A172 (cell line): ENCODE measurements at places on chromosomes 3 and 15. TPM values are rescaled to one million over a fixed set of nuclear protein-coding genes. Genes with fewer than 3 reads are reported as not detected.

The PRKCD gene
- 2.5 and 3.4 TPM in 2 replicates for total RNA-seq

DNA sequence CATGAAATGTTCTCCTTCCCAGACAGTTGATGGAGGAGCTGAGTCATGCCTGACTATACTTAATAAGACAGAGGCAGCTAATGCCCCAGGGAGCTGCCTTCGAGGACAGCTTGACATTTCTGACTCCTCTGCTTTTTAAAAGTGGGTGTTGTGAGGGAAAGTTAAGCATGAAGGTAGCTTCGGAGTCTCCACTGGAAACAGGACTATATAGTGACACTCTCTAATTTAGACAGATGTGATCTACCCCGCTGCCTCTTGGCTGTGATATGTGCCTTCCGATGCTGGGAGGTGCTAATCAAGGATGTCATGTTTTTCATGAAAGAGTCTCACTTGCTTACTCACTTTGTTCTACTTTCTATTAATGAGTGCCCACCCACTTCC, 72.7 kb downstream of the IL1RAP start:
- DNase-seq: peak; percentile 80

The LRRC31 gene
- not detected in 2 replicates for total RNA-seq

The RBM15B gene
- 20.2 and 22.5 TPM in 2 replicates for total RNA-seq

The NR2E3 gene
- total RNA-seq: not detected in 2 replicates

- DNase-seq: no peak
These were observed 116.5 kb downstream of the RTP4 start for GRCh38 chr3:187484547-187485295.

- DNase-seq: no peak
These were observed 22.3 kb upstream of the PSTPIP1 start for GRCh38 chr15:76972389-76973361.

- DNase-seq: peak; percentile 15
These were observed 1.9 kb upstream of the ALS2CL start for GRCh38 chr3:46695177-46695961.

- no peak for DNase-seq
These were observed 34.0 kb upstream of the TBL1XR1 start for GRCh38 chr3:177231242-177231641.

DNA sequence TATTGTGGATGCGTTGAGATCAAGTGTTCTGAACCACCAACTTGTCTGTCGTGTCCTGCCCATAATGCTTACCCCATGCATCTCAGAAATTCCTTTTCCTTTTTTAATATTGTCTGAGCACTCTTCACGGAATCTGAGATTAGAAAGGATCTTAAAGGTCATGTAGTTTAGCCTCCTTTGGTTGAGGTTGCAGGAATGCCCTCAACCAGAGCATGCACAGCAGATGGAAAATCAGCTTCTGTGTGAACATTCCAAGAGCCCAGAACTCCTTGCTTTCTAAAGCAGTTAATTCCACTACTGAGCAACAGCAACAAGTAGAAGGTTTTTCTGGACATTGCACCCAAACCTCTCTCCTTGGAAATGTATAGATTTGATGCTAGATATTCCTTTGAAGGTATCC, 153.7 kb downstream of the TPRG1 start:
- DNase-seq: no peak

The EPHA6 gene
- not detected in 2 replicates for total RNA-seq

GRCh38 chr3:165195640-165196576, at the start of gene SLITRK3:
Gene SLITRK3, minus strand, starts transcription at chr3:165196384. Its CDS starts 5,554 bp downstream, at chr3:165190830.
- DNase-seq: no peak

The AHSG gene
- total RNA-seq: not detected in 2 replicates

The UBE2Q2 gene
- 36.6 and 36.9 TPM in 2 replicates for total RNA-seq

- no peak for DNase-seq
These were observed 86.8 kb downstream of the MYO5A start for GRCh38 chr15:52441841-52442240.

The GHSR gene
- total RNA-seq: not detected in 2 replicates

- no peak for DNase-seq
These were observed 664 bp upstream of the NR2C2 start for GRCh38 chr3:14946739-14947099.

DNA sequence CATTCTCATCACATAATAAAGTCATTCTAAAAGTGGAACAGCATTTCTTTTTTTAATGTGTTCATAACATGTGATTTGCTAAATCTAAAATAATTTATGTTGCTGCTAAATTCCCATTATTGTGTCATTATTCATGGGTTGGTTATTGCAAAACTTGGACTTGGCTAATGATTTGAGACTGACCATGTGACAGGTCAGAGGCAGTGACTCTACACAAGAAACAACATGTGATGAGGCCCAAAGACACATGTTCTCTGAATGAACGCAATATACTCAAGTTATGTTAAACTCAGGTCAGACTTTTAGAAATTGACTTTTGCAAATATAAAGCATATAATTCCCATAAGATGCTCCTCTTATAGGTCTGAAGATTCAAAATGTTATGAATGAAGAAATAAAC, 566.1 kb downstream of the TBL1XR1 start:
- DNase-seq: no peak

GRCh38 chr3:13517253-13517977, 31.5 kb upstream of the FBLN2 start:
- DNase-seq: no peak

DNA sequence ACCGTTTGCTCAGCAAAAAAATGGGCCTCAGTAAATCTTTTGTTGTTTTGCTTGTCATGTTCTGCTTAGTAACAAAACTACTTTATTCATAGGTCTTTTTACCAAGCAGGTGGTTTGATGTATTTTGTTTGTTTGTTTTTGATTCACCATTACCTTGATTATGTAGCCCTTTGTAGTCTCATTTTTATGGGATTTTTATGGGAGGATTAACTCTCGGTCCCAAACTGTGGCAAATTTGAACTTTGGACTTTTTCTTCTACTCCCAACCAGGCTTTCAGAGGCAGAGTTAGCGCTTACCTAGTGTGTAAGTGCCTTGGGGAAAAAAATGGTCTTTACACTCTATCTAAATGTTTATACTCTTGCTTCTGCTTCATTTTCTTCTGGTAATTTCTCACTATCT, 276.7 kb upstream of the POU1F1 start:
- DNase-seq: no peak

- DNase-seq: no peak
These were observed 11.9 kb upstream of the LDHAL6B start for GRCh38 chr15:59194639-59195325.

The TM4SF1 gene
- total RNA-seq: 154 and 177 TPM in 2 replicates

DNA sequence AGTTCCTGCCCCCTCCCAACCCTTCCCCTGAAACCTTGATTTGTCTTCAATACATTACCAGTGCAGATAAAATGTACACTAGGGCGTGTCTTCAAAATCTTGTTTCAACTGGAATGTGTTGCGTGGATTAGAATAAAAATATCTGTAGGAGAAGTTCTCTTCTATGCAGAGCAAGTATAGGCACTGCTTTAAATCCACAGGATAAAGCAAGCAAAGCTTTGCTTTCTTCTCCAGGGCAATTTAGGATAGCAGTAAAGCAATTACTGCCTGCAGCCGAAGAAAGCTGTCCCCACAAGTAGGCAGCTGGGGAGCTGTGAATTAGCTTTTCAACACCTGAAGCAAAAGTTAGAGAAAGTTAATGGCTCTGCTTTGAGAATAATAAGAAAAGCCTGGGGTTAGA, 329.7 kb upstream of the KCNMB2 start:
- DNase-seq: no peak

- no peak for DNase-seq
These were observed 5.9 kb upstream of the GPR87 start for GRCh38 chr3:151322511-151322910.

DNA sequence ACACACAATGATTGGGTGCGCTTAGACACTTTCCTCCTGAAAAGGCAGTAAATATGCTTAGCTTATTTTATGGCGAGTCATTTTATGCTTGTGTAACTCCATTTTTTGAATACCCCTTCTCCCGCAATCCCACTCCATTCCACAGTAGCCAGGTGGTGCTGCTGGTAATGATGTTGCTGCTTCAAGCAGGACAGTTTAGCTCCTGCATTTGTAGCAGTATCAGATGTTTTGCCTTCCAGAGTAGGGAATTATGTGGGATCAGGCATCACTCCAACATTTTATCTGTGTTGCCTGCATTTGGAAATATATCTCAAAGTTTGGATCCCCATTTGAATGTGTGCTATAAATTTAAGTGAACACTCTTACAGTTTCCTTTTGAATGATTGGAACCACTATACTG, 302.1 kb upstream of the SGO1 start:
- DNase-seq: no peak

DNA sequence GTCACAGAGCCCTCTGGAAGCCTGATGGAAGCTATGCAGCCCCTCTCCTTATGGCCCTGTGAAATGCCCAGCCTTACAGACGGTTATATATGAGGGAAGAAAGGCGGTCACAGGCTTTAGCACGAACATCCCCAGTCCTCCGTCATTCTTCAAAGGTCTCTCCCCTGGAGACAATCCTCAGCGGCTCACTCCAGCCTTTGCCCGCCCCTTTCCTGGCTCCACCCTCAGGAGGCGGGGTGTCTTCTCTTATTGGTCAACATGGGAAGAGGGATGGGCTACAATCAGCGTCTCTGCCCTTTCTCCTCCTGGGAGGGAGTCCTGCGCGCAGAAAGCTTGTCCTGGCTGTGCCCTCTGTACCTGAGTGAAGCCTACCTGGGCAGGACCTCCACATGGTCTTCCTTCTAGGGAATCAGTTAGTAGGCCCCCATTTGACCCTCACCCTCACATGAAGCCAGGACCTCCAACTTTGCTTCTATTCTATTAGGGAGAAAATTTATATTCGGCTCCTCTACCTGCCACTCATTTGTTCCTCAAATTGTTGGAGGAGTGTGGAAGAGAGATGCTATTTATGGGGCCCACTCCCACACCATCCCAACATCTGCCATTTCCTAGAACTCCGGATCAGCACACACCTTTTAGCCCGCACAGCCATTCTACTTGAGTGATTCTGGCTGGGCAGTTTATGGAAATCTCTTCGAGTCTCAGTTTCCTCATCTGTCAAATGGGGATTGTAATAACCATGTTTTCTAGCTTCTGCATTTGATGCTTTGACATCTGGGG, 112.9 kb upstream of the SLC6A11 start:
- no peak for DNase-seq

- DNase-seq: peak; percentile 49
These were observed 141.3 kb upstream of the UBE2E1 start for GRCh38 chr3:23664459-23664858.

The CAMK1 gene
- total RNA-seq: 78.3 and 82.6 TPM in 2 replicates

GRCh38 chr3:105385819-105386508, 19.3 kb downstream of the ALCAM start:
- no peak for DNase-seq

The JMJD7 gene
- total RNA-seq: 2.2 and 2.5 TPM in 2 replicates
